GDM1 (cell line): ENCODE measurements at places on chromosomes 1 and 21.

GRCh38 chr1:229273507-229274232 is 2.8 kb downstream of the RAB4A start:
- DNase-seq: no peak

GRCh38 chr1:60866226-60866900 is 216.0 kb upstream of the NFIA start:
- DNase-seq: no peak

DNA sequence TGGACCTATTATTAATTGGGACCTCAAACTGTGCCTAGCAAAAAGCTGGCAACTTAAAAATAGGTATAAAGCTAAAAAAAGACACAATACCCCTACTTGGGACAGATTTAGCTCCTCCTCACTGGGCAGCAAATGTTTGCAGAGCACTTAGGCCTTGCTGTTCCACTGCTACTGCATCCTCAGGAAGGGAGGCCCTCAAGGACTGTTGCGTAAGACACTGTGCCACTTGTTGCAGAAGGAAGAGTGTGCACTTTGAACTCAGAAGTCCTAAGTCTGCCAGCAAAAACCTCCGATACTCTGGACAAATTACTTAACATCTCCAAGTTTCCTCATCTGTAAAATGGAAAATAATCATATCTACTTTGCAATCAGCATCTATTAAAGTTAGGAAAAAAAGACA is 322.9 kb downstream of the BARHL2 start:
- no peak for DNase-seq

DNA sequence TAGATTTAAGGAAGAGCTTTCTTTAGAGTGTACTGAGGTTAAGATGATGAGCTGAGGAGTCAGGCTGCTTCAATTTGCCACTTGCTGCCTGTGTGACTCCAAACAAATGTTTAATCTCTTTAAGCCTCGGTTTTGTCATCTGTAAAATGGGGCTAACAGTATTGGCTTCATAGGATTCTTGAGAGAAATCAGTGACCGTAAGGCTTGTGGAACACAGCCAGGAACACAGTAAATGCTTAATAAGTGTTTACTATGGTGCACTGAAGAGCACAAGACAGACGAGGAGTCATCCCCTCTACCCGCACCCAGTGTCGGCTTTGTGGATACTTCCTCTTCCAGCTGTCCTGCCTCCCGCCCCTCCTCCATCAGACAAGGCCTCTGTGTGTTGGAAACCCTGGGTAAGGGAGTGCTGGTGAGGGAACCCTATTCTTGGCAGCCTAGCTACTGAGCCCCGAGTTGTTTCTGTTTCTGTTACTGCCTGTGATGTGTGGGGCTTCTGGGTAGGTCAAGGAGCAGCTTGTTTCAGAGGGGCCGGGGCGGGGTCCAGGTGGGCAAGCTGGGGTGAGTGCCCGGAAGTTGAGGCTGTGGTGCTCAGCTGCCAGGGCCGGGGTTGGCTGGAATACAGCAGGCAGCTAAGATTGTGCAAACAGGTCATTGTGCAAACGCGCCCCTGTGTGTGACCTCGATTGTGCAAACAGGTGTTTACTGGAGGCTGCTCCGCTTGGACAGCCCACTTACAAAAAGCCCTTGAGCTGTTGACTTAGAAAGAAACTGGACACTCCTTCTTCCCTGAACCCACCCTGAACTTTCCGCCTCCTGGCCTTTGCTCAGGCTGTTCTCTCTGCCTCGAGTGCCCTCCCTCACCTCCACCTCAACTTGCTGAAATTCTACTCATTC is 4.0 kb upstream of the CSF3R start:
- DNase-seq: peak; percentile 53

DNA sequence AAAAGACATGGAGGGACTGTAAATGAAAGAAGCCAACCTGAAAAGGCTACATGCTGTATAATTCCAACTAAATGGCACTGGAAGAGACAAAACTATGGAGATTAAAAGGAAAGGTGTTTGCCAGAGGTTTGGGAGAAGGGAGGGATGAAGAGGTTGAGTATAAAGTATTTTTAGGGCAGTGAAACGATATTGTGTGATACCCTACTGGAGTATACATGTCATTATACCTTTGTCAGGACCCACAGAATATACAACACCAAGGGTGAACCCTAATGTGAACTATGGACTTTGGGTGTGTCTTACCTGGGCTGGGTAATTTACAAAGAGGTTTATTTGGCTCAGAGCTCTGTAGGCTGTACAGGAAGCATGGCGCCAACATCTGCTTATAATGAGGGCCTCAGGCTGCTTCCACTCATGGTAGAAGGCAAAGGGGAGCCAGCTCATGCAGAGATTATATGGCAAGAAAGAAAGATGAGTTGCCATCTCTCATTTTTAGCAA is 73.4 kb downstream of the CD2 start:
- DNase-seq: no peak

DNA sequence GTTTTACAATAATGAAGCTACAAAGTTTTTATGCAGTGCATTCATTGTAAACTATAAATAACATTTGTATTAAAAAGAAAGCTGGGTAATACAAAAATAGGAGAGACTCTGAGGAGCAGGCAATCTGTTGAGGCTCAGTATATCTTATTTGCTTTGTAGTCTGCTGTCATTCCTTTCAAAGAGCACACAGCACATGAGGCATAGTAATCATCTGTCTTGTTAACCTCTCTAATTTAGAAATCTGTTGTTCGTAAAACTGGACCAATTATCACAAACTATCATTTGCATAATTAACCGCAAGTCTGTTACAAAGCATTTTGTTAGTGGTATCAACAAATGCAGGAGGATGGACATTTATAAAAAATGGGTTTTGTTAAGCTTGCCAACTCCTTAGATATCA is 51.0 kb downstream of the SELENOF start:
- DNase-seq: no peak

DNA sequence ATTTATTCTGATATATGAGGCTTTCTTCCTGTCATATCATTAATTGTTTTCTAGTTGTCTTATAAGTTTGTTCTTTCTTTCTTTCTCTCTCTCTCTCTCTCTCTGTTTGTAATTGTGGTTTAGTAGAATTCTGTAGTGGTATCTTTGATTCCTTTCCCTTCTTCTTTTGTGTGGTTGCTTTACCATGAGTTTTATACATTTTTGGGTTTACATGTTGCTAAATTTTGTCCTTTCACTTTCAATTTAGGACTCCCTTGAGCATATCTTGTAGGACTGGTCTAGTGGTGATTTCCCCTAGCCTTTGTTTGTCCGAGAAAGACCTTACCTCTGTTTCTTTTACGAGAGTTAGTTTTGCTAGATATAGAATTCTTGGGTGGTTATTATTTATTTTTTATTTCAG is 162.3 kb upstream of the CHRM3 start:
- DNase-seq: no peak

- peak; percentile 67 for DNase-seq
Measured at GRCh38 chr1:212774584-212774983, 17.0 kb downstream of the NSL1 start.
